ENCODE measurements at places on chromosomes 5 and 9.

- DNase-seq = no peak
These were observed 40.3 kb downstream of the ZNF354A start for GRCh38 chr5:178690208-178690607.

DNA sequence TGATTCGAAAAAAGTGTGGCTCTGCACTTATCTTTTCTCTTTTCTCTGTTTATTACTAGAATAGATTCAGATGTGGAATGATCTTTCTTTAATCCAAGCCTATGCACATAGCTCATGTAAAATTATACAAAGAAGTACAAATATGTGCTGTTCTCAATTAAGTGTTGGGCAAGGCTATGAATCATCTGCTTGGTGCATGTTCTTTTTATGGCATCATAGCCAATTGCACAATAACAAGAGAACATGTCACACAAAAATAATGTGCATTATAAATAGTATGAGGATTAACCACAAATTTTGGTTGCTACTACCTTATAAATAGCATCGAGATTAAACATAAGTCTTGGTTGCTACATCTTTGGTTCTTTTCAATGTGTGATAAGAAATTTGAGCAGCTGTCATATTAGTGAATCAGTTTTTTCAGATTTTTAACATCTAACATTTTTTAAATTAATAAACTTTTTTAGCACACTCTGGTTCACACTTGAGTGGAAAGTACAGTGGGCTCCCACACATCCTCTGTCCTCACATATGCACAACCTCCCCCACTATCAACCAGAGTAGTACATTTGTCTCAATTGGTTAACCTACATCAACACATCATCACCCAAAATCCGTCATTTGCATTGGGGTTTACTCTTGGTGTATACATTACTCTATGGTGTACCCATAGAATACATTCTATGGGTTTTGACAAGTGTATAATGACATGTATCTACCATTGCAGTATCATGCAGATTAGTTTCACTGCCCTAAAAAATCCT lies 6.8 kb upstream of the RECK start:
- no peak for DNase-seq

DNA sequence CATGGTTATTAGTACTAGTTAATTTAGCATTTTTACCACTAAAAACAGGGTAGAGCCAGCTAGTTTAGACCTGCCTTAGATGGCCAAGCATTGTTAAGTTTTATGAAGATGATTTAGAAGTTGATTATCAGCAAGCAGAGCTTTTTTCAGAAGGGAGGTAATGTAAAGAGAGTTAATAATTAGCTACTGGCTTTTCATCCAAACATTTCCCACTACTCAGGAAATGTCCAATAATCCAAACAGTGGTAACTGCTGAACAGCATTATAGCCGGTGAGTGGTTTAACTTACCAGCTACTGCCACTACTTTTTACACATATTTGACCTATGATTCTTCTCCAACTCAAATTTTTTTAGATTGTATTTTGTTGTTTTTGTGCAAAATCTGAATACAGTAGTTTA lies 1.7 kb downstream of the ITGA1 start:
- DNase-seq = no peak

- DNase-seq = no peak
These were observed 121.1 kb downstream of the LHX2 start for GRCh38 chr9:124132671-124133147.

DNA sequence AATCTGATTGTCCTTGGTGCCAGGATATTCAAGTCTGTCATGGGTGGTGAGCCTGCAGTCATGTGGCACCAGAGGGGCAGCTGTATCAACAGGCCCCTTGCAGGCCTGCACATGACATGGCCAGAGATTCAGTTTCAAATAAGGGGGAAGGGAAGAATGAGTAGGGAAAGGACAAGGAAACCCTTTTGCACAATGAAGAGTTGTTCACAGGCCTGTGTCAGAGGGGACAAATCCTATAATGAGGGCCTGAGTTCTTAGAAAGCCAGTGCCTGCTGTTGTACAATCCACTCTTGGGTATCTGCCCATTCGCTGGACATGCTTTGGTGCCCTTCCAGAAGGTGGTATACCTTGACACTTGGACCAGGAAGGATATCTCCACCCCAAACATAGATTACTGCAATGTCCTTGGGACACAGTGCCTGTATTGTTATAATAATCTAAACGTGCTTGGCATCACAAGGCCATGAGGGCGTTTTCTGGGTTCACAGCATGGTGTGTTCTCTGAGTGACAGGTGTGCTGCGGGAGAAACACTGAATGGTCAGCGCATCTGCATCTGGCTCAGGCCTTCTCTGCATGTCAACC lies 1.9 kb upstream of the TMEM171 start:
- DNase-seq = no peak

GRCh38 chr9:28925157-28925556 lies 1351.9 kb upstream of the C9orf72 start:
- no peak for DNase-seq

DNA sequence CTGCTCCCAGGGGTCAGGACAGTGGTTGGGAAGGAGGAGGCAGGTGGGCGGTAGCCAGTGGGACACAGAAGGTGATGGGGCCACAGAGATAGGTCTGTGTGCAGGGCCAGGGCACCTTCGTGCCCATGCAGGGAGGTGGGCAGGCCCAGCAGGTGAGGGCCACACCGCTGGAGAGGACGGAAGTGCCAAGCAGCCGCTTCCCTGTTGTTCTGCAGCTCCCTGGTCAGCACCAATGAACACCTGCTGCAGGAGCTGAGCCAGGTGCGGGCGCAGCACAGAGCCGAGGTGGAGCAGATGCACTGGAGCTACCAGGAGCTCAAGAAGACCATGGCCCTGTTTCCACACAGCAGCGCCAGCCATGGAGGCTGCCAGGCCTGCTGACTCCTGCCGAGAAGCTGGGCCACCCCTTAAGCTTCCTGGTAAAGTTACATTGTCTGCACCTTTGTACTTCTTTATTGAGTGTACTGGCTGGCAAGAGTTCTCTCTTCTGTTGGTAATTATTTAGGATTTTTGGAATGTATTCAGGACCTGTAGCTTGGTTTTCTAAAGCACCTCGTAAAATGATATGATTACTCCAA lies 40.3 kb downstream of the TPPP start:
- no peak for DNase-seq

GRCh38 chr5:137627706-137628105 lies 108.2 kb downstream of the KLHL3 start:
- no peak for DNase-seq

DNA sequence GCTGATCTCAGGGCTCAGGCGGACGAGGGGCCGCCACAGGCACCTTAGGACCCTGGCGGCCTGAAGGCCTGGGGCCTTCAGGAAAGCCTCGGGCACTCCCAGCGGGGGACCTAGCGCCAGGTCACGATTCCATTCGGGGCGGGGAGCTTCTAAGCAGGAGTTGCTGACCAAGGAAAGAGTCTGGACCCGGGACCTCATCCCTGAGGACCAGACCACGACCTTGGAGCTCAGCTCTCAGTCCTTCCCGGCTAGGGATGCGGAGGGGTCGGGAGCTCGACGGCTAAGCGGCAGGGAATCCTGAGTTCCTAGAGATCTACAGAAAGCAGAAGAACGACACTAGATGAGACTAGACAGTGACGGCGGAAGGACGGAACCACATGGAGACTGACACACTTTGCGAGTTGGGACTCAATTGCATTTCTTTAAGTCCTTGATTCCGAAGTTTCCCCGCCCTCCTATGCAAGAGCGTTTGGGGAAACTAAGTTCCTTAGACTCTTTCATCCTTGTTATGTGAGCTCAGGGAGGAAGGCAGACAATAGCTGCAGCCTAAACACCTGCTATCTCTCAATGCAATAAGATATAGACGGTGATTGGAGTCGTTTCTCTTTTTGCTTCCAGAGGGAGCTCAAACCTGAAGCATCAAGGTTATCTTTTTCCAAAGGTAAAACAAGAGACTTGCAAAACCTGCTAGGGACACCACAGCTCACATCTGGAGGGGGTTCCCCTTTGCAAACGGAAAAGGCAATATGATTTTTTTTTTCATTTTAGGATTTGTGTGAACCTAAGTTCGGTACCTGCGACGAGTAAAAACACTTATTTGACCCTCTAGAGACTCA lies 9.7 kb downstream of the NR2F1-AS1 start:
- DNase-seq = no peak

DNA sequence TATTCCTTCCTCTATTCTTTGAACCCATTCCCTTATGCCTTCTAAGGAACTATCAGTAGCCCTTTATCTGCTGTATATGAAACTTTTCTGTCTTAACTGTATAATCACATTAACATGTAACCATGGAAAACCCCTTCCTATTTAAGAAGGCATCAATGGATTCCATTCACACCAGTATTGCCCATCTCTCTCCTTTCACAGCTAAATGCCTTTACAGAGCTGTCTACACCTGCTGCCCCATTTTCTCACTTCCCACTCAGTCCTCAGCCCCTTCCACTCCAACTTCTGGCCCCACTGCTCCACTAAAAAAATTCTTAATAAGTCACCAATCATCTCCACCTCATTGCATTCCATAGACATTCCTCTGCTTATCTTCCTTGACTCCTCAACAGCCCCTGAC lies 50.8 kb downstream of the SEC61B start:
- DNase-seq = no peak

DNA sequence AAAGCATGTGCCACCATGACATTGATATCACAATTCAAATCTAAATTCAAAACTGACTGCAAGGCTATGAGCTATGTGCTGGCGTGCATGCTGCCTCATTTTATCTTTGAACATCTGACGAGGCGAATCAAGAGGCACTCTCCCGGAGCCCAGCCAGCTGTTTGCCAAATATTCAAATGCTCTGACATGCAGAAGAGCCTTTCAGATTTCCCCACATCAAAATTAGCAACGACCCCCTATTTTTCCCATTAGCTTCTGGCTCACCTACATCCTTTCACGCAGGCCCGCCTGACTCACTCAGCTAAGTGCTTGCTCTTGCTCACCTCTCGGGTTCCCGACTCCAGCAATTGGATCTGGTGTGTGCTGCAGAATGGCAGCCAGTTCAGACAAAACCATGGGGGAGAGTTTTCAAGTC lies 159.0 kb downstream of the NR2F1-AS1 start:
- no peak for DNase-seq

DNA sequence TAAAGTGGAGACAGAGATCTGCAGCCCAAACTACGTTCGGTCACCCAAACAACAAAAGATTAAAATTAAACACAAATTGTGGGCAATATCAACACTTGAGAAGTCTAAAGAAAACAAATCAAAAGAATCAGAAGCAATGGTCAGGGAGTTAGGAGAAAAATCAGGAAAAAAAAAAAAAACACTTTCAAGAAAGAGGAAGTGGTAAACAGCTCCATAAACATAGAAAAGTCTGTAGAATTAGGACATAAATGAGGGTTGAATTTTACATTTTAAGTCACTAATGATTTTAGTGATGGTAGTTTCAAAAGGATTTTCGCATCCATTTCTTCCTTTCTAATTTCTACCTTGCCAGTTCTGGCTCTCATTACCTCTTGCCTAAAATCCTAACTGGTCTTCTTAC lies 10.1 kb downstream of the RNF145 start:
- no peak for DNase-seq

DNA sequence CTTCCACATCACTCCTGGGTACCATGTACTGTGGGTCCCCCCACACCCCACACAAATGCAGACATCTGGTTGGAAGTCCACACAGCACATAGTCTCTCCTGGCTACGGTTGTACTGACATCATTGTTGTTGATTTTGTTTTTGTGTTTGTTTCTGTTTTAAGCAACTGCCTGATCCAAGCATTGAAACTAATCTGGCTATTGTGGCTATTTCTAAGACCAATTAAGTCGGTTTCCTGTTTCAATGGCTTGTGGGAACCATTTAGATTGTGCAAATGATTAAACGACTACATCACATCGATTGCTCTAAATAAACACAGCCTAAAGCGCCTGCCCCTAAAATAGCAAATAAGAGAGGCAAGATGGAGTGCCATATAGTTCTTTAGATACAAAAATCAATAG lies 226.8 kb upstream of the IRX4 start:
- no peak for DNase-seq

DNA sequence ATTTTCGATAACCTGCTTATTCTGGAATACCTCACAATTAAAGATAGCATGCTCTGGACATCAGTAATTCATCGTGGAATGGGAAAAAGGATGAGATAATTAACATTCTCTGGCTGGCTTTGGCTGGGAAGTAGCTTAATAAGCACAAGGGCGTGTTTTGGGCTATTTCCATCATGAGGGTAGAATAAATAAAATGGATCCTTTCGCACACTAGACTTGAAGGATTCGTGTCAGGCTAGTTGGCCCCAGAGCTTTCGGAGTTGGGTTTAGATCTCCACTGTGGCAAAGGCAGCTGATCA lies 151.2 kb upstream of the ADRA1B start:
- no peak for DNase-seq

GRCh38 chr5:121701731-121702130 lies 150.0 kb upstream of the FTMT start:
- no peak for DNase-seq

GRCh38 chr9:92405818-92406217 lies 1.4 kb upstream of the OGN start:
- DNase-seq = no peak

DNA sequence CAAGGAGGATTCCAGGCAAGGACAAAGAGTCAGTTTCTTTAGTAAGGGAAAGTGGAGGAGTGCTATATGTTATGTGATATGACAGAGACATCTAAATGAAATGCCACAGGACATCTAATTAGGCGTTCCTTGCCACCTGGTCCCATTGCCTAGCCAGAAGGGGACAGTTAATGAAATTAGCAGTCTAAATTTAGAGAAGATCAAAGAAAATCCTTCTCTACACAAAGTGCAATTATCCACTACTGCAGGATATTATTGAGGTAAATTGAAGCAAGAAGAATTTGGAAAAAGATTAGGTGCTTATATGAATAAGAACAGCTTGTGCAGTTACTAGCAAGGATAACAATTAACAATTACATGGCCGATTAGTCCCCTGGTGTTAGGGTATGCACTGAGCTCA lies 495.3 kb upstream of the NMUR2 start:
- no peak for DNase-seq

DNA sequence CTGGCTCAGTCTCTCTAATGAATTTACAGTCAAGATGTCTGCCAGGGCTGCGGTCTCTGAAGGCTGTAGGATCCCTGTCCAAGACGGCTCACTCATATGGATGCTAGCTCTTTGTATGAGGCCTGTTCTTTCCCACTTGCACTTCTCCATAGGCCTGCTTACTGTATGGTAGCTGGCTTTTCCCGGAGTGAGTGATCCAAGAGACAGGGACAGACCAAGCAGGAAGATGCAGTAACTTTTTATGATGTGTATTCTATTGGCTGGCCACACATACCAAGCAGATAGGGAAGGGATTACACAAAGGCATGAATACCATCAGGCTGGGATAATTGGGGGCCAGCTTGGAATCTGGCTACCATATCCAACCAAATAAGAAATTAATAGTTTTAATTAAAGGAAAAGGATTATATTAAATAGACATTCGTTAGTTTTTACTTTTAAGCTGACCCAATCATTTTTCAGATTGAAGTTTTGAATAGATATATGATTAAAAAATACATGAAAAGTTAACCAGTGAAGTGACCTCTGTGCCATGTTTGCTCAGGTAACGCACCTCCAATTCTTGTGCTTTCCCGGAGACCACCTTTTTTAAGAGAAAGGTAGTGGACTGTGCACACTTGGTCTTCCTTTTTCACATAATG lies 20.6 kb downstream of the NSD1 start:
- DNase-seq = no peak

Measured in stimulated activated CD8-positive, alpha-beta memory T cell treated with anti-CD3 and anti-CD28 coated beads, Interleukin-7, amount 100 ng/mL, for 48 hours (primary cell).